ENCODE measurements at places on chromosomes 2 and 18.

GRCh38 chr18:22349317-22349898 lies 68.3 kb downstream of the CTAGE1 start:
- DNase-seq, result no peak

- DNase-seq, result no peak
Measured at GRCh38 chr2:96500385-96501066, 4.6 kb downstream of the NEURL3 start.

DNA sequence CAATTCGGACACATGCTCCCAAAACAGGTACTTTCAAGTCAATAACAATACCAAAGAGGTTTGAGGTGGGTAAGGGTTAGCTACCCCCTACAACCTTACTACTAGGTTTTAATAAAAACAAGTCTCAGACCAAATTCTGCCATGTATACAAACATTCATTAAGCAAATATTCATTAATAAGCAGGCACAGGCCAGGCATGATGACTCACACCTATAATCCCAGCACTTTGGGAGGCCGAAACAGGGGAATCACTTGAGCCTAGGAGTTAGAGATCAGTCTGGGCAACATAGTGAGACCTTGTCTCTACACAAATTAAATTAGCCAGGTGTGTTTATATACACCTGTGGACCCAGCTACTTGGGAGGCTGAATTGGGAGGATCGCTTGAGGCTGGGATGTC lies 11.7 kb upstream of the ELAC1 start:
- no peak for DNase-seq

DNA sequence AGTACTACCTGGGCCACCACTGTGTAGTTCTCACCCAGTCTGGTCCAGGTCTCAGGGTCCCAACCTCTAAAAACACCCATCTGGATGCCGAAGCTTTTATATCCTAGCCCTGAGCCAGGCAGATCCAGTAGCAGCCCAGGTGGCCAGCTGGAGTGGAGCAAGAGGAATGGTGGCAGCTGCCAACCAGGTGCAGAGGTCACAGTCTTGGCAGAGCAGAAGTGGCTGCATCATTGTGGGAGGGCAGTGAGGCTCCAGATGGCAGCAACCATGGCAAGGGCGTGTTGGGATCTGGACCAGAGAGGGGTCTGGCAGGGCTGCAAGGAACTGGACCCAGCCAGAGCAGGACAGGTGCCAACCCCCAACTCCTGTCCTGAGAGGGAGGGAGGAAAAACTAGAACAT lies 72.2 kb upstream of the AGAP1 start:
- no peak for DNase-seq

DNA sequence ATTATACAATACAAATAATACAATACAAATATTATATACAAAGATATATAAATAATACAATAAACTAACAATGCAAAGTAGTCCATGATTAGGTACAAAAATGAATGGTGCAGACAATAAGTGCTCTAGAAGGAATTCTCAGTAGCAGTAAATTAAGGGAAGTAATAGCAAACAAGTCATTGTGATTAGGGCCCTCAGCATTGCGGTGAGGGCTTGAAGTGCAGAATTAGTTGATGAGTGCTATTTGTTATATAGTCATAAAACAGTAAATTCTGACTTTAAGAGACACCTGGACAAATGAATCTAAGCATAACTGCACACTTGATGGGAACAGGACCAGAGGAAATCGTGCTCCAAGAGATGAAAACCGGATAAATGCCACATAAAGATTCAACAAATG lies 74.9 kb downstream of the ANKRD44 start:
- no peak for DNase-seq

- DNase-seq, result no peak
Measured at GRCh38 chr18:57819671-57820460, 16.8 kb upstream of the ATP8B1 start.

Data from NCI-H1930 (cell line).